Esophagus muscularis mucosa (tissue), 4 donors: ENCODE measurements at places on chromosomes 16 and 17. TPM values are rescaled to one million over a fixed set of nuclear protein-coding genes. Genes with fewer than 3 reads are reported as not detected.

- DNase-seq = no peak
Measured at GRCh38 chr16:29986931-29987330, 8.5 kb downstream of the HIRIP3 start.

DNA sequence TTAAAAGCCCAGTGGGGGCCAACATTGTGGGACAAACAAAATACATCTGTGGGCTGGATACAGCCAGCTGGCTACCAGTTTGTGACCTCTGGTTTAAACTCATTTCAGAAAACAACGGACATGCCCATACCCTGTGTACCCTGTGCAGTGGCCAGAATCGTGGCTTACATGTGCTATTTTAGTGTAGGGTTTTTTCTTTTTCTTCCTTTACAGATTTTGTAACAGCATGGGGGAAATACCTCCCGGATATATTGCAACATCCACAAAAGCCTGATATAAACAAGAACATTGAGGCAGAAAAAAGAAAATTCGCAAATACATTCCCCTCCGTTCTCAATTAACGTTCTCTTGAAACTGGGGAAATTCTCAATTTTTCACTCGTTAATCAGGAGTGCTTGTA is 7.3 kb downstream of the HS3ST4 start:
- DNase-seq = no peak

TTYH2 gene
- total RNA-seq = 6.0 TPM

TP53TG3 gene
- total RNA-seq = not detected

DNA sequence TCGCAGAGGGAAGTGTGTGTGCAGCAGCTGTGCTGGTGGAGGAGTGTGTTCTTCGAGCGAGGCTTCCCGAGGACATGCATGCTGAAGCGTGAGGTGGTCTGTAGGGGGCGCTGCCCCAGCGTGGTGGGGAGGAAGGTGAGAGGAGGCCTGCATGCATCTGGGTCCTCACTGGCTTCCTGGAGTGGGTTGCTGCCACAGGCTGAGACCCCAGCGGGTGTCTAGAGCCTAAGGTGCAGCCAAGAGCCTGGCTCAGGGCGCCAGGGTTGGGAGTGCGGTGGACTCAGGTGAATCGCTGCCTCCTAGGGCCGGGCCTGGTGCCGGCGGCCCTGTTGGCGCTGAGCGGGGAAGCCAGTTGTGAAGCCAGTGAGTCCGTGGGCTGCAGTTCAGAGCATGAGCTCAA is 7.5 kb upstream of the HSD3B7 start:
- no peak for DNase-seq

KCNJ18 gene
- total RNA-seq = not detected
